Adrenal gland (tissue), 19 donors: ENCODE measurements at places on chromosomes 6 and 20. TPM values are rescaled to one million over a fixed set of nuclear protein-coding genes. Genes with fewer than 3 reads are reported as not detected.

DNA sequence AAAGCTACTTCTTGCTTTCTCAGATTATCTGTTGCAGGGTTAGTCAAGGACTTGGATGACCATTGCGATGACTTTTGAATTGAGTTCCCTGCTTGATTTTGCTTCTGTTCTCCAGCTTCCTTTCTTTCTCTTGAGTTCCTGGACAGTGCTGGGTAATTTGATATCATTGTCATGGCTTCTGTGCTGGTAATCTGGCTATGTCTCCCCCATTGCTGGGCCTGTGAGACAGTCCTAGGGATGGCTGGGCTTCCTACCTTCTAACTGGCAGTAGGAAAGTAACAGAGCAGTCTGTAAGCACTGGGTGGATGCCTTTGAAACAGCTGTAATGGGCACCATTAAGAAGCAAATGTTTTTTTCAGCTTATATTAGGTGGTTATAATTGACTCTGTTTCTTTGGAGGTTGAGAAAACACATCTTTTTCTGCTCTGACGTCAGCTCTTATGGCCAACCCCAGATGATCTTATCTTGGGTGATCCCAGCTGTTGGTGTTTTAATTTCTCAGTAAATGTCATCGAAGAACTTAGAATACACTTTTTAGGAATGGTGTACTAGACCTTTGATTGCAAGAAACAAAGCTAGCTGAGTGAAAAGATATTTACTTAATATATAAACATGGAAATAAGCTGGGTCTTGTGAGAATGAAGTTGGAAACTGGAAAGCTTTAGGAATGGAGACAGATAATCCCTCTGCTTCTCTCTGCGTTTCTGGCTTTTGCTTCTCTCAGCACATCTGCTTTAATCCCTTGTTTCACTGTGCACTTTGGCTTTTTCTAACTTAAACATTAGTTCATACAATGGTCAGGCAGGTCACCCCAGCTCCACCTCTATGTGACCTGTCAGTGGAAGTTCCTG lies 195.0 kb upstream of the MAN1A1 start:
- H3K4me3 ChIP-seq = no peak overlapping the region
- no peaks in the 10 kb centered on the region for H3K27me3 ChIP-seq
- H3K27ac ChIP-seq = no peak overlapping the region
- H3K4me1 ChIP-seq = no peaks in the 10 kb centered on the region

DNA sequence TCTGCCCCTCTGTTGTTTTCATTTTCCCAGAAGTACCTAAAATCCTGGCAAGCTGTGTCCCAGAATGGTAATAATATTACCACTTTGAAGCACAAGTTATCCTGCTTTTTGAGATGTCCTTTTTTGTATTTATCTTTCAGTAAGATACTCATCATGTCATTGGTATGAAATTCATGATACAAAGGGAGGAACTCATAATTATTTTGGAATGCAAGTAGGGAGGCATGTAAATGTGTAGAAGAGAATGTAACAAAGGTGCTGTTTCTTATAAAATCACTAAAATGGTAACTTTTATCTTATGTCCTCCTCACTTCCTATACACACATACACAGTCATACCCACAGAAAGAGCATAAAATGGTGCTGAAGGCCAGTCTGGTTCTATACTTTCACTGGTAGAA lies 109.9 kb downstream of the CD2AP start:
- no peak for DNase-seq
- H3K27me3 ChIP-seq = no peaks in the 10 kb centered on the region
- no peak overlapping the region for H3K4me3 ChIP-seq

DNA sequence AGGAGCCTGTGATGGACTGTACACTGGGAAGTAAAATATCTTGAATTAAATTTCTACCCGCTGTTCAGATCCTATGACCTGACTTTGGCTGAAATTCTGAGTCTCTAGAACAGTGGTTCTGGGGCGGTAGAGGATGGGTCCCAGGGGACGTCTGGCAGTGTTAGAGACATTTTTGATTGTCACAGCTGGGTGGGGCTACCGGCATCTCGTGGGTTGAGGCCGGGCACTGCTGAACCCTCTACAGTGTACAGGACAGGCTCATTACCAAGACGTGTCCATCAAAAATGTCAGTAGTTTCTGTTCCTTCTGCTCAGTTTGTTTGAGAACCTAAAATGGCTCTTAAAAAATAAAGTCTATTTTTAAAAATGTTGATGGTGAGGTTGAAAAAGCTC lies 11.5 kb upstream of the RPS6KA2 start:
- no peaks in the 10 kb centered on the region for H3K27me3 ChIP-seq
- peaks cover 15% of the 10 kb centered on the region for H3K4me1 ChIP-seq
- H3K27ac ChIP-seq = no peak overlapping the region

- no peaks in the 10 kb centered on the region for H3K4me1 ChIP-seq
- no peak overlapping the region for H3K4me3 ChIP-seq
- no peak for DNase-seq
- no peak overlapping the region for H3K27ac ChIP-seq
- no peaks in the 10 kb centered on the region for H3K36me3 ChIP-seq
Measured at GRCh38 chr20:60096166-60096565, 137.9 kb downstream of the CDH26 start.

DNA sequence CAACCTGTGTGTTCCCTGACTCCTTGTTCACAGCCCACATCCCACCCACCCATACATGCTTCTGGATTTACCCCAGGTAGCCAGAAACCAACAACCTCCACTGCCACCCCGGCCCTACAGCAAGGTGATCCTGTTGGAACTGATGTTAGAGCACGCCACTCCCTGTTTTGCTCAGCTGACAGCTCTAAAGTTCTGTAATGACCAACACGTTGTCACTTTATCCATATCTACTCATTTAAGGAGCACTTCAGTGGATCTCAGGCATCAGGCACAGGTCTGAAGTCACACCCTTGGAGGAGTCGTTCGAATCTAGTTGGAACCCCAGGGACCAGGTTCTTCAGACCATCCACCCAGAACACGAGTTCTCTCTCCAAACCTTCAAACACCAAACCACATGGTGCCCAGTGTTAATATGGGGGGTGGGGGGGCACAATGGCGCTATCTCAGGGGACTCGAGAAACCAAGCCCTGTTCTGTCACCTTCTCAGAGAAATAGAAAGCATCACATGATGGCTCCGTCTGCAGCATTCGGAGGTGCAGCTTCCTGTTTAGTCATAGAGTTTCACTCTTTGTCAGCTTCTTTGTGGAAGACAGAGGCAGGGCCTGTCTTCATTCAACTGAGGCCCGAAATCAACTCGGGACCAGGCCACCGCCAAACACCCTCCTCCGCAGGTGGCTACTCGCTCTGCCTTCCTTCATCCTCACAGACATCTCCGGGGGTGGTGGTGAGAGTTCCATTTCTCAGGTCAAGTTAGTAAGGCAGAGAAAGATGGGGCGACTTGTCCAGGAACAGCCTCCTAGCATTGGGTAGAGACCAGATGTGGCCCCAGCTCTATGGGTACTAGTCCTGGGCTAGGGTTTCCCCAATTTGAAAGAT lies 142.2 kb downstream of the NFATC2 start:
- no peaks in the 10 kb centered on the region for H3K36me3 ChIP-seq
- H3K4me3 ChIP-seq = no peak overlapping the region
- H3K27ac ChIP-seq = no peak overlapping the region
- H3K4me1 ChIP-seq = no peaks in the 10 kb centered on the region
- no peaks in the 10 kb centered on the region for H3K27me3 ChIP-seq

Gene ADAM33
- total RNA-seq = 2.3 TPM

- no peak overlapping the region for H3K27ac ChIP-seq
- no peaks in the 10 kb centered on the region for H3K27me3 ChIP-seq
- H3K36me3 ChIP-seq = no peaks in the 10 kb centered on the region
Measured at GRCh38 chr6:68572525-68572924, 62.6 kb upstream of the ADGRB3 start.

GRCh38 chr20:33971147-33971975 lies 22.4 kb upstream of the RALY start:
- no peak for DNase-seq
- no peak overlapping the region for H3K27ac ChIP-seq
- no peaks in the 10 kb centered on the region for H3K4me1 ChIP-seq
- H3K36me3 ChIP-seq = no peaks in the 10 kb centered on the region
- no peaks in the 10 kb centered on the region for H3K27me3 ChIP-seq

DNA sequence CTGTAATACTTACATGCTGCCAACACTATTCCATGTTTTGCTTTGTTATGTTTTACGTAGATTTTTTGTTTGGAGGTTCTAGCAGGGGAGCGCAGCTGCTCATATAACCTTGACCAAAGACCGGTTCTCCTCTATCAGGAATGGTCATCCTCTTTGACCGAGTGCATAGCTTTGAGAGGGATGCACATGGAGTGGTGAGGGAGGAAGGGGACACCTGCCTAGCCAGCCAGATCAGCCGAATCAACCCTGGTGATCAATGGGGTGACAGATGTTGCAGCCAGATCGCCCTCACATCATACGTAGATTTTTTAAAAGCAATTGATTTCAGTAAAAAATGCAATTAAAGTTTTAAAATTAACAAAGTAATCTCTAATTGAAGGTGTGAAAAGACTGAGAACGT lies 6.3 kb downstream of the DSTN start:
- no peak overlapping the region for H3K4me3 ChIP-seq
- H3K36me3 ChIP-seq = peaks cover 6% of the 10 kb centered on the region
- peaks cover 53% of the 10 kb centered on the region for H3K4me1 ChIP-seq
- DNase-seq = no peak
- no peak overlapping the region for H3K27ac ChIP-seq

DNA sequence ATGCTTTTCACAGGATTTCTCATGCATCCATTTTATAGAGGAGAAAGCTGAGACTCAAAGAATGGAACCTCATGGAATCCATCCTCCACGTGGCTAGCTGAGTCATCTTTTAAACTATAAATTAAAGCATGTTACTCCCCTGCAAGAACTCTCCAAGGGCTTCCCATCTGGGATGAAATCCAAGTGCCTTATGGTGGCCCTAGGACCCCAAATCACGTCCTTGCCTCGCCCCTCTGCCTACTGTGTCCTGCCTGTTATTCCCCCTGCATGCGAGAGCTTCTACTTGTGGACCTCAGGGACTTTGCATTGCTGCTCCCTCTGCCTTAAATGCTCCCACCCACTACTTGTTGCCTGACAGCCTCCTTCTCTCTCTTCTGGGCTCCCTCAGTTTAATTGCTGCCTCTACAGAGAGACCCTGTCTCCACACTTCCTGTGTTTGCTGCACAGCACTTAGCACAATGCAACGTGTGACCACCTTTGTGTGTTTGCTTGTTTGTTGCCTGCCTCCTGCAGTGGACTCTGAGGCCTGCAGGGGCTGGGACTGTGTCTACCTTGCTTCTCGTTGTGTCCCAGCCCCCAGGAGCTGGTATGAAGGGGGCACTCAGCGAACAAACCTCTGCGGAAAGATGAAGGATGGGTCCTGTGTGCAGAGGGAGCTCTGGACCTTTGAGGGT lies 39.4 kb downstream of the TOX2 start:
- peaks cover 18% of the 10 kb centered on the region for H3K4me1 ChIP-seq
- DNase-seq = no peak
- no peak overlapping the region for H3K27ac ChIP-seq
- no peaks in the 10 kb centered on the region for H3K27me3 ChIP-seq
- no peak overlapping the region for H3K4me3 ChIP-seq
- H3K36me3 ChIP-seq = no peaks in the 10 kb centered on the region

- H3K27me3 ChIP-seq = no peaks in the 10 kb centered on the region
- H3K4me1 ChIP-seq = no peaks in the 10 kb centered on the region
- DNase-seq = peak; percentile 25
- H3K4me3 ChIP-seq = no peak overlapping the region
- H3K27ac ChIP-seq = no peak overlapping the region
- H3K36me3 ChIP-seq = no peaks in the 10 kb centered on the region
Measured at GRCh38 chr6:133553652-133554051, 312.5 kb downstream of the EYA4 start.

Gene PHACTR3
- 0.34 TPM for total RNA-seq

DNA sequence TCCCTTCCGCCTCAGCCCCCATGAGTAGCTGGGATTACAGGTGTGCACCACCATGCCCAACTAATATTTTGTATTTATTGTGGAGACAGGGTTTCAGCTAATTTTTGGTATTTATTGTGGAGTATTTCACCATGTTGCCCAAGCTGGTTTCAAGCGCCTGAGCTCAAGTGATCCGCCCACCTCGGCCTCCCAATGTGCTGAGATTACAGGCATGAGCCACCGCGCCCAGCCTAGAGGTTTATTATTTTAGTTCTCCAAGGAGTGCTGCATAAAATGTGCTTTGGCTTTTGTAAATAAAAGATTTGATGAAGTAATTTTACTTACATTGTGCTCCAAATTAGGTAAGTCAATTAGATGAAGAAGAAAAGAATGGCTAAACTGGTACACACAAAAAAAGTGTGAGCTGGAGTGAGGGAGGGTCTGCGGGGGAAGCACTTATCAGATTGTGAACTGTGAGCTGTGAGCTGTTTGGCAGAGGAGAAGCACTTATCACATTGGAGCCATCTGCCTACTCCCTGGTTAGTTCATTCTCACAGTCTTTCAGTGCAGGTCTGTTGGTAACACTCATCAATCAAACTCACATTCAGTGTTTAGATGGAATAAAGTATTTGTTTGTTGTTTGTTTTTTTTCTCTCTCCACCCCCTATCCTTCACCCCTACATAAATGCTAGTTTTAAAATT lies 398.0 kb downstream of the EPHA7 start:
- no peaks in the 10 kb centered on the region for H3K36me3 ChIP-seq
- H3K27ac ChIP-seq = no peak overlapping the region
- no peak for DNase-seq
- no peaks in the 10 kb centered on the region for H3K27me3 ChIP-seq

GRCh38 chr6:39083231-39083634 lies 31.8 kb downstream of the SAYSD1 start:
- DNase-seq = no peak
- H3K27ac ChIP-seq = no peak overlapping the region
- H3K4me3 ChIP-seq = no peak overlapping the region
- H3K4me1 ChIP-seq = no peaks in the 10 kb centered on the region
- no peaks in the 10 kb centered on the region for H3K36me3 ChIP-seq

Gene INSM1
- 13.3 TPM for total RNA-seq

Gene BTNL2
- not detected for total RNA-seq

DNA sequence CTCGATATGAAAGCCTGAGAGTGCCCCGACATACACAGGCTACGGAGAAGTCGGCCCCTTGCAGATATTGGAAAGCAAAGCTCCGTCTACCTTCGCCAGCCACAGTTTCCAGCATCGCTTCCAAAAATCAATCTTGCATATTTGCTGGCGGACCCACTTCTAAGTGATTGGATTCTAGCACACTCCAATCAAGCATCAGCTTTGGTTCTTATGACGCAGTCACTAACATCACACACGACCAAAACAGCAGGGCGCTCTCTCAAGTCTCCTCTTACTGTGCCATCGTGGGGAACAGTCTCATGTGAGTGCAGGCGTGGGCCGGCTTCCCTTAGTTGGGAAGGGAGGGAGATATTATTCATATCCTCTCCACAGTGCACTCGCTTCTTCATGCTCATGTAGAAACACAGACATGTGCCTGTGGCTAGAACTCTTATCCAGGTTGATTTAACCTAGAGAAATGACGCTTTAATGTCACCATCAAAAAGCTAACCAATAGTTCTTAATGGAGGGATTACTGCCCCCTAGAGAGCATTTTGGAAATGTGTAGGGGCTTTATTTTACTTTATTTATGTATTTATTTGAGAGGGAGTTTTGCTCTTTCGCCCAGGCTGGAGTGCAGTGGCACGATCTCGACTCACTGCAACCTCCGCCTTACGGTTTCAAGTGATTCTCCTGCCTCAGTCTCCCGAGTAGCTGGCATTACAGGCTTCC lies 229.8 kb downstream of the SOD2 start:
- no peak for DNase-seq
- no peak overlapping the region for H3K4me3 ChIP-seq
- no peak overlapping the region for H3K27ac ChIP-seq
- H3K27me3 ChIP-seq = no peaks in the 10 kb centered on the region
- H3K36me3 ChIP-seq = no peaks in the 10 kb centered on the region
- H3K4me1 ChIP-seq = no peaks in the 10 kb centered on the region

GRCh38 chr20:45552456-45552855 lies 5.3 kb upstream of the EPPIN start:
- H3K36me3 ChIP-seq = no peaks in the 10 kb centered on the region
- no peak for DNase-seq
- no peaks in the 10 kb centered on the region for H3K4me1 ChIP-seq
- H3K27me3 ChIP-seq = peaks cover 3% of the 10 kb centered on the region

Gene ZNF831
- 0.61 TPM for total RNA-seq
